Common myeloid progenitor, CD34-positive (primary cell): ENCODE measurements at places on chromosomes 6 and 20.
A peak's percentile ranks its signal among the peaks of the same experiment; 100 is the strongest.

GRCh38 chr6:54737247-54737646, 109.3 kb upstream of the FAM83B start:
- no peak for DNase-seq

DNA sequence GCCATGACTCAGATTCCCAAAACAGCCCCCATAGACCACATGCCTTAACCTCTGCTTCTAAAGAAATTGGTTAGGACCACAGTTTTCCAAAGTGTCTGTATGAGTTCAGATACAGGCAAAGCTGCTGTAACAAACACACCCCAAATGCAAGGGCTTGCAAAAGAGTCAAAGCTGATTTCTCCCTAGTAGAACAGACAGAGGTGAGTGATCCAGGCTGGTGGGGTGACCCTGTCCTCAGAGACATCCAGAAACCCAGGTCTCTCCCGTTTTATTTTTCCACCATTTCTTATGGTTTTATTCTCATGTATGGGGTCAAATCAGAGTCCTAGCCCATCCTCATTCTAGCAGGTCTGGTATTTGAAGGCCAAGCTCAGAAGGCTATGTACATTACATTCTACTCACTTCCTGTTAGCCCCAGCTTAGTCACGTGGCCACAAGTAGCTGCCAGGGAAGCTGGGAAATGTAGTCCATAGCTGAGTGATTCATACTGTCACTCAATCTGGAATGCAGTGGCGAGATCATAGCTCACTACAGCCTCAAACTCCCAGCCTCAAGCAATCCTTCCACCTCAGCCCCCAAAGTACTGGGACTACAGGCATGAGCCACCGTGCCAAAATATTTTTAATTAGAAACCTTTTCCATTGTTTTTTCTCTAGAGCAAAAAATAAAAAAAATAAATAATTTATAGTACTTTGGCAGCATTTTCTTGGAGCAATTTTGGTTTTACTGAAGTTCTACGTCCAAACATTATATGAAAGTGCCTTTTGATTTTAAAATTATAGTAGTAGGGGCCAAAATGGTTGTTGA, 175.2 kb downstream of the ZMYND8 start:
- DNase-seq = peak; percentile 22

DNA sequence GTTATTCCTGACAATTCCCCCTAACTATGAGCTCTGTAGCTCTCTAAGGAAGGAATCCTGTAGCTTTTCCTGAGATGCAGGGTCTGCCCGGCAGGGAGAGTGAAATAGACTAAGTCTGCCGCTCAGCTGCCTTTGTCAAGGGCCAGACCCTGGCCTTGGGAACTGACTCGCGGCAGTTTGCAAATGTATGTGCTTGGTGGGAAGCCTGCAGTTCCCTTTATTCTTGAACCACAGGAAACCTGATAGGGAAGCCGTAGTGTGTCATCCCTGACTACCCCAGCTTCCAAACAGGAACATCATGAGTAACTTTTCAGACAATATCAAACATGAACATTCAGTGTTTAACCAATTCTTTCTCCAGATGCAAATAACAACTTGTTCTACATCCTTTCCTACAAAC, 78.7 kb upstream of the IFNGR1 start:
- DNase-seq = peak; percentile 19

GRCh38 chr20:8777911-8778310, 291.0 kb upstream of the PLCB4 start:
- no peak for DNase-seq

- DNase-seq = no peak
Measured at GRCh38 chr6:167757249-167757648, 69.5 kb upstream of the AFDN start.

- DNase-seq = peak; percentile 31
Measured at GRCh38 chr20:44532259-44532980, 10.6 kb upstream of the SERINC3 start.

DNA sequence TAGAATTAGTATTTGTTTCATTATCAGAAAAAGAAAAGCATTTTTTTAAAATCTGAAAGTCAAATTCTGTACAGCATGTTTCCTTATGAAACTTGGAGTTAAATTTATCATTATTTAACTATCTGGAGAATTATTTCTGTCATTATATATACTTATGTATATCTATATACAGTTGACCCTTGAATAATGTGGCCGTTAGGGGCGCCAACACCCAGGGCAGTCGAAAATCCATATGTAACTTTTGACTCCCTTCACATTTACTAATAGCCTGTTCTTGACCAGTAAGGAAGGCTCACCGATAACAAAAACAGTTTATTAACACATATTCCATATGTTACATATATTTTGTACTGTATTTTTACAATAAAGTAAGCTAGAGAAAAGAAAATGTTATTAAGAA, 341.2 kb downstream of the ADGRB3 start:
- DNase-seq = no peak

GRCh38 chr20:57350081-57350710, 859 bp upstream of the RAE1 start:
- DNase-seq = no peak

DNA sequence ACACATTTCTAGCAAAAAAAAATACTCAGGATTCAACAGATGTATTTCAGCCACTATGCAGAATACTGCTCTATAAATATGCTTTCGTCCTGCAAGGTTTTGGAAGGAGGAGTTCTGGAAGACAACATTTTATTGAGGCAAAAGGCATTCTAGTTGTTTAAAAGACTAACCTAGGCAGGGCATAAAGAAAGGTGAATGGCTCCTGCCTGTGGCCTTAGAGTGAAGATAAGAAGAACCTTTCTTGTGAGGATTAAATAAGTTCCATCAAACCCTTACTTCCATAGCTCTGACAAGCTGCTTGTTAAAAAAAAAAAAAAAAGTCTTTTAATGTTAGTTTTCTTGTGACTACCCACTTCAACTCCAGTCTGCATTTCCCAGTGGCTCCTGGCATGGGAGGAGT, 139.8 kb downstream of the ADGRB3 start:
- DNase-seq = no peak

- DNase-seq = no peak
Measured at GRCh38 chr20:51931371-51931781, 129.1 kb upstream of the SALL4 start.

GRCh38 chr20:889932-890463, 26.1 kb downstream of the ANGPT4 start:
- no peak for DNase-seq

DNA sequence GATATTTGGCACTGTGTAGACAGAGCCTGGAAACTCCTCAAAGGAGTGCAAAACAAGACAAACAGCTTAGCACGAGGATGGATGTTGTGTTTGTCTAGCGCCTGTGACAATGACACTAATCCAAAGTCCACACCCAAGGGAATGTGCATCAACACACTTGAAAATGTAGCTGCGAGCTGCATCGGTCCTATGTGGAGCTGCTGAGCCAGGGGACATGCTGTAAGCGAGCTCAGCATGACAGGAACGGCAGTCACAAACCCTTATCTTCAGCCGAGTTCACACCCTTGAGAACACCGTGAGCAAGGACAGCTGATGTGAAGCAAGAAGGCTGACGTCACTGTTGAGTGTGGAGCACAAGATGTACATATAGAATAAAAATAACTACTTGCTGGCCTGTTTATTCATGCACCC, 684.3 kb downstream of the QKI start:
- DNase-seq = no peak

DNA sequence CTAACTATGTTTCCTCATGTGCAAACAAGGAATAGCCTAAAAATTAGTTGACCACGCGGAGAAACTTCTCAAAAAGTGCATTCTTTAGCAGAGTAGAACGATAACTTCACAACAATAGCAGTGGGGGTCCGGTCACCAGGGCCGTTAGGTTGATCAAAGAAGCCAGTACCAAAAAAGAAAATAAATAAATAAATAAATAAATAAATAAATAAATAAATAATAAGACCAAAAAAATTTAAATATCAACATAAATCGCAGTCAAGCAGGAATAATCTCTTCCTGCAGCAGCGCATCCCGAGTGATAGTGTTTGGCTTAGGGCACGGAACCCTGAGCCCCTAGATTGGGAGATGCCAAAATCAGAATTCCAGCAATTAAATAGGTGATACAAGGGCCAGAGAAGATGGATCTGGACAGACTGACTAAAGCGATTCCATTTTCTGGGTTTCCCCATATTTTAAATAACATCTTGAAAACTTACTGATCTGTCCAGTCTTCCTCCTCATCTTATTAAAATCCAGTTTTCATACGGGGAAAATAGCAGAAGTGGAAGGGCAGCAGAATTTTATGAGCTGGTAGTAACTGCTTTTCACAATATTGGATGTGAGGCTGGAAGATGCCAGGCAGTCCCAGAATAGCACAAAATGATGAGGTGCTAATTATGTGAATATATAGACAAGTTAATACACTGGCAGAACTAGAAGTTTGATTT, 4.4 kb upstream of the OLIG3 start:
- no peak for DNase-seq

DNA sequence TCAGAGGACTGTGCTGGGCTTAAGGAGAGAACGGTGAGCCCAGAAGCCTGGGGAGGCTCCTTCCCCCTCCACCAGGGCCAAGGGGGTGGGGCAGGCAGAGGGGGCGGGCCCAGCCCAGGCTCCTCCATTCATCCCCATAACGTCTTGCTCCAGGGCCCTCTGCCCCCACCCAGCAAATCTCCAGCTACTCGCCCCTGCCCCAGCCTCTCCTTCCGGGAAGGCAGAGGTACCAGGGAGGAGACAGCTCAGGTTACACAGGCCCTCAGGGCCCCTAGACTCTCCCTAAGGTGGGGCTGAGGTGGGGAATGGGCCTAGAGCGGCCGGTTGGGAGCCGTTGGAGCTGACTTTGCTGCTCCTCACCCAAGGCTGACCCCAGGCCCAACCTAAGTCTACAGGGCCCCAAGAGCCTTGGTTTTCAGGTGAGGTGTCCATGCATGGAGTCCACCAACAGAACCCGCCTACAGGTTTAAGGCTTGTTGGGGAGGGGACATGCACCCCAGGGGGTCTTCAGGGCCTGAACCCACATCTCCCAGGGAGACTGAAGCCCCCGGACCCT, 1.2 kb downstream of the LAMA5 start:
- no peak for DNase-seq

DNA sequence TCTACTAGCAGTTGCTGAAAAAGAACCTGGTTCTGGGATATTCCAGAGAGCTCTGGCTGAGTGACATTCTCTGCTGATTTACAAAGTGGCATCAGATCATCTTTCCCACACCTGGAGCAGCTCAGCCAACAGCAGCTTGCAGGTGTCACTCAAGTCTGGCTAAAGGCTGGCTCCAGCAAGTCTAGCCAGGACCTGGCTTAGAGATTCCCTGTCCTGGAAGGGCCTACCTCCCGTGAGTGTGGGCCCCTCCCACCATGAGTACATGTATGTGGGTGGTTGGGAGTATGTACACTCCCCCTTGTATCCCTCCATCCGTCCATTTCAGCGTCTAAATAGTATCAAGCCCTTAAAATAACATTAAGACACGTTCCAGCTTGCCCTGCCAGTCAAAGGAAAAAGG, 539.3 kb upstream of the ID4 start:
- no peak for DNase-seq

GRCh38 chr6:43883847-43884651, 114.0 kb downstream of the VEGFA start:
- no peak for DNase-seq
